ENCODE measurements at places on chromosomes 16 and 17.

GRCh38 chr16:12426122-12426521 lies 377.6 kb downstream of the CPPED1 start:
- DNase-seq: no peak

GRCh38 chr17:50659179-50659578 lies 24.5 kb downstream of the ABCC3 start:
- DNase-seq: no peak

DNA sequence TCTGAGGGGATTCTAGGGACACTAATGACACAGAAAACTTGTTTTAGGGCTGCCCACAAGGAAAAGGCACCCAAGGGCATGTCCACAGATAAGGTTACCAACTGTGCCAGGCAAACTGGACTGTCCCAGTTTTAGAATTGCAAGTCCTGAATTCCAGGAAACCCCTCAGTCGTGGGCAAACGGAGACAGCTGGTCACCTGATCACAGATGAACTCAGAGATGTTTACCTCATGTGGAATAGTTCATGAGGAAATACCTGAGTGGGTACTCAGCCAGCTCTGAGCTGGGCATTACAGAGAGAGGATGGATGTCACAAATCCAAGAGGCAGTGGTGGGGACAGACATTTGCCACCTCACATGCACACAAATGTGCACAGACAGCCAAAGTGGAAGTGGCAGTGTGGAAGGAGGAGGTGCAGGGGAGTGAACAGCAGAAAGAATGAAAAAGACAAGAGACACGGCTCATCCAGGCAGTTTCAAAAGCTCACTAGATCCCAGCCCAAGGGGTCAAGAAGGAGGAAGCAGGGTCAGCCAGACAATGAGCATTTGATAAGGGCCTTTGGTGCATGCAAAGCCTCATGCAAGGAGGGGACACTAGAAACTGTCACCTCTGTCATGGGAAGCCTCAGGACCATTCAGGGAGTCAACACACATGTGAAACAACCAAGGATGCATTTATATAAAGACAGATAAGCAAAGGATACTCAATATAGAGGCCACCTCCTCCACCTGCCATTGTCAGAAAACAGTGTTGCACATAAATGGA lies 24.8 kb downstream of the TTLL6 start:
- peak; percentile 15 for DNase-seq

DNA sequence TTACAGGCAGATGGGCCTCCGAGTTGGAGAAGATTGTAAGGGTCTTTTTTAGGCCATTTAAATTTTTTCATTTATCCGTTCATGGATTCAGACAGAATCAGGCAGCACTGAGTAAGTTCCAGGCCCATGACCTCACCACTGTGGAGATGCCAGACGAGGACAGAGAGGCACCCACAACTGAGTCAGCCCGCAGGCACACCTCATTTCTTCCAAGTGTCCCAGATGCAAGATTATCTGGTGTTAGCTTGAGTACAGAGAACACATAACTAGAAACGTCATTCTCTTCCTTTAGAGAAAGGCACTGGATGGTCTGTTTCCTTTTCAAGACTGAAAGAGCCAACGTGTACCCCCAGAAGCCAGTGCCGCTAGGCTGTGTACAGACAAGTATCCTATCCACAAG lies 16.9 kb downstream of the CLEC16A start:
- peak; percentile 69 for DNase-seq

GRCh38 chr16:70681382-70682238 lies 4.2 kb downstream of the MTSS2 start:
- no peak for DNase-seq

GRCh38 chr16:51697454-51697853 lies 546.4 kb upstream of the SALL1 start:
- DNase-seq: no peak

DNA sequence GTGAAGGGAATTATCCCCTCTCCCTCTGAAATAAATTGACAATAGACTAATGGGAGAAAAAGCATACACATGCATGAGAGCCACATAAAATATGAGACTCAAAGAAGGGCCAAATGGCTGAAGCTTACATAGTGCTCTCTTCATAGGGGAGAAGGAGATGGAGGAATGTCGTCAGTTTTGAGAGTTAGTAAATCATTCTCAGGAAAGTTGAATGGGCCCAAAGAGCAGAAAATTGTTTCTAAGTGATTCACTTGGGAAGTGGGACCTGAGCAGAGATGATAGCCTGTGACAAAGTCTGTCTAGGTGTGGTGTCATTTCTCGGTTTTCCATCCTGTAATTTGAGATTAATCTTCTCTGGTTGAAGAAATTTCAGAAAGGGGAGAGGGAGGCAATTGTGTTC lies 35.0 kb downstream of the BCAS3 start:
- no peak for DNase-seq

GRCh38 chr16:77863250-77863649 lies 74.9 kb downstream of the VAT1L start:
- DNase-seq: no peak

DNA sequence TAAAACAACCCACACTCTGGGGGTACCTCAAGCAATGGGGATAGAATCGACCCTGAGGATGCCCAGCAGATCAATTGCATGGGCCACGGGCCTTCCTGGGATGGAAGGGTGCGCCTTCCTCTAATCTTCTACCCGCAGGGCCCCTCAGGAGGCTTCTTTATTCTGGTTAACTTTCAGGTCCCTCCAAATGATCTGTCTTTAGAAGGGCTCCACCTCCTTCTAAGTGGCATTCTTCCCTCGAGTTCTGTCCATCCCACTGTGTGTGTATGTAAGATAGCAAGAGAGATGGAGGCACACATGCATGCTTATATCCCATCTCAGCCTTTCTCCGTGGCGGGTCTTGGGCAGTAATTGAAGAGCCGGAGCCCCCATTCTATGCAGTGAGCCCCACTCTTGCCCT lies 125.7 kb downstream of the MRM1 start:
- no peak for DNase-seq

DNA sequence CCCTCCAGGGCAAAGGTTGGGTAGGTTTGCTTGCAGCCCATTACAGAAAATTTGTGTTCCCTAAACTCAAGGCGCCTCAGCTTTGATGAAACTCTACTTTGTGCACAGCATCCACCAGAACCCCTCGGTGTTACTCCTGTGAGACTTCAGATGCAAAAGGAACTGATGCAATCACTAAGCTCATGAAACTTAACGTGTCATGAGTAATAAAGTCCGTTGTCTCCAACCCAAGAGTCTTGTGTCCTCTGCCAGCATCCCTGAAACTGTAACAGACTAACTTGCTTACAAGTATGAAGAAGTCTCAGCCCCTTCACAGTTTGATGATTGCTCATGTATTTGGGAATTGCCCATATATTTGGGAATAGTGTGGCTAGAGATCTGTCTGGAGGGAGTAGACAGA lies 74.8 kb upstream of the MARCHF10 start:
- DNase-seq: no peak

- no peak for DNase-seq
These were observed 36.7 kb downstream of the SMG6 start for GRCh38 chr17:2266865-2267228.

DNA sequence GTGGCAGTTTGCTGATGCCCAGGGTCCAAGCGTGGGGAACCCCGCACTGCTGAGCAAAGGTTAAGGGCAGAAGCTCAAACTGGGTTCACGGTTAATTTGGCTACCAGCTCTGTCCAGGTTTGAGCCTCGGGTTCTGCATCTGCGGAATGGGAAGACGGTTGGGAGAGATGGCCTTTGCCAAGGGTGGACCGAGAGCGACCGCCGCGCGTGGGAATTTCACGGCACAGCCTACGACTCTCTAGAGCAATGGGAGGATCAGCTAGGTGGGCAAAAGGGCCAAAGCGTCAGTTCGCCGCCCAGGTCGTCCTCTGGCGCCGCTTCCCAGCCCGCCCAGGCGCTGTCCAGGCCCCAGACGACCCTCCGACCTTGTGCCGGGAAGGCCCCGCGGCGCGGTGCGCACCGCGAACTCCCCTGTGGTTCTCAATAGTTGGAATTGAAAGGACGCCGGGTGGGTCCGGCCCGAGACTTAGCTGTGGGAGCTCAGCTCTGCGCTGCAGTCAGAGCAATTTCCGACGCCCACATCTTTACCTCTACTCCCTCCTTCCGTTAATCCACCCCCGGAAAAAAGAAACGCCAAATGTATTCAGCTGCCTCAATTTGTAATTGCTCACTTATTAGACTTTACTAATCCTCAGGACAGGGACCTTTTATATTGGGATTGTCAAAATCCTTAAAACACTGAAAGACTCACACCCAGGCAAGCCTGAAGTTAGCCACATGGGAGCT lies 2.5 kb upstream of the HS3ST3B1 start:
- DNase-seq: no peak

GRCh38 chr17:29175349-29175748 lies 4.8 kb downstream of the MYO18A start:
- no peak for DNase-seq

DNA sequence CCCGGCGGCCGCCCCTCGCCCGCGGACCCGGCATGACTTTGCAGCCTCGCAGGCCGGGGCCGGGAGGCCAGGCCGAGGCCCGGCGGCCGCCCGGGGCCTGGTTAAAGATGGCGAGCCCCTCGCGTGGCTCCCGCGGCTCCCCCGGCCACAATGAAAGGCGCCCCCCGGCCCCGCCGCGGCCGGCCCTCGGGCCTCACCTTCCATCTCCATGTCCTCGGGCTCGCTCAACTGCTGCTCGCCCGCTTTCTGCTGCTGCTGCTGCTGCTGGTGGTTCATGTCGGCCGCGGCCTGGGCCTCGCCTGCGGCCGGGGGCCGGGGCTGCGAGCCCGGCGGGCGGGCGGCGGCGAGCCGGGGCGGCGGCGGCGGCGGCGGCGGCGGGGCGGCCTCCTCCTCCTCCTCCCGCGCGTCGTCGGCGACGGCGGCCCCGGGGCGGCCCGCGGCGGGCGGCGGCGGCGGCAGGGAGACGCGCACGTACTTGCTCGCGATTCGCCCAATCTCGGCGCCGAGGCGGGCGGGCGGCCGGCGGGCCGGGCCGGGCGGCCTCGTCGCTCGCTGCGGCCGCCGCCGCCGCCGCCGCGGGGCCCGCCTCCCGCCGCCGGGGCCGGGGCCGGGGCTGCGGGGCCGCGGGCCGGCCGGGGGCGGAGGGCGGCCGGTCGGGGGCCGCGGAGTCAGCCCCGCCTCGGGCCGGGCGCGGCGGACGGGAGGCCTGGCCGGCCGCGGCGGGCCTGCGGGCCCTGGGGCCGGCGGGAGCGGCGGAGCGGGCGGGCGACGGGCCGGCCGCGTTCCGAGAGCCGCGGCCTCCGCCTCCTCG lies 491 bp downstream of the USP7 start:
- no peak for DNase-seq

GRCh38 chr16:49875806-49876715 lies 20.1 kb upstream of the ZNF423 start:
- no peak for DNase-seq

DNA sequence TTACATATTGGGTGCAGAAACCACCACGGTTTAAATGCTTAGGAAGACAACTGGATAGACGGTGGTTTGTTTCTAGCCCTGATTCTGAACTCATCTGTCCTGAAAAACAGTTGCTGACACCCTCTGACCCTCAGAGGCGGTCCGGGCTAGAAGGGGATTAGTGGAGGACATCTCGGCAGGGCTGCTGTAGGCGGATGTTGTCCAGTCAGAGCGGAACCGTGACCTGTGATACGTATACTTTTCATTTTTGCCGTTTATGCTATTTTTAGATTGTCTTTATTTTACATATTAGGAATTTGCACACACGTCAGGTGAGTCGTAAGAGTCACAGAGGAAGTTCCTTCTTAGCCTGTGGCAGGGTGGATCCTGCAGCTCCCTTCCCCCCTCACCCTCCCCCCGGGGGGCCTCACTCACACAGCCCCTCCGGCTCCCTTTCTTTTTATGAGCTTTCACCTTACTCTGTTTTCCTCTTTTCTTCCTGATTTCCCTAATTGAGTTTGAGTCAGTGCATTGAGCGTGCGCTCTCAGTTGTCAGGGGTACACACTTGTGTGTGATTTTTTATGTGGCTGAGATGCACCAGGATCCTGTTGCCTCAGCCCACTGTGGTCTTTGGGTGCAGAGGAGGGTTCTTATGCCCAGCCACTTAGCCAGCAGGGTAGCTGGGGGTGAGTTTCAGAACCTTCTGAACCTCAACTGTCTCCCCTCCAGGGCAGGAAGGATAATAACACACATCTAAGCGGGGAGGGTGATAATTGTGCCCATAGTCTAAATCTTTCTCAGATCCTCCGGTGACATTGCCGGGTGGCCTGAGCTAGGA lies 211.1 kb upstream of the CHMP6 start:
- DNase-seq: no peak

DNA sequence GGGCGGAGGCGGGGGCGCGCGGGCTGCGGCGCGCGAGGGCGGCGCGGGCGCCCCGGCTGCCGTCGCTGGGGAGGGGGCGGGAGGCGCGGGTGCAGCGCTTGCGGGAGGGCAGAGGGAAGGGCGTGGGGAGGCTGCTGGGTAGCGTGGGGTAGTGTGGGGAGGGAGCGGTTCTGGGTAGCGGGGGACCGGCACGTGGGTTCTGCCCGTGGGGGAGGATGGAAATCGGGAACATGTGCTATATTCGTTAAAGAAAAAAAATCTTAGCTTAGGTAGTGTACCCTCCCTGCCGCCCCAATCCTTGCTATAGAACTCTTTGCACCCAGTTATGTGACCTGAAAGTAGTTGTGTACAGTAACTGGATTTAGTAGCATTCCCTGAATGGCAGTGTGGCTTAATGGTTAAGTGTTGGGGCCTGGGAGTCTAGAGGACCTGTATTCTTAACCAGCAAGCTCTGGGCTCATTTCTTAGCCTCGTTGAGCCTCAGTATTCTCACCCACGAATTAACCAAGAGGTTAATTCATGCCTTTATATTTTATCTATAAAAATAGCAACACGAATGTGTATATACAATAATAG lies 646 bp downstream of the RABEP1 start:
- no peak for DNase-seq

- peak; percentile 66 for DNase-seq
These were observed at the start of gene ITGA3 for GRCh38 chr17:50055426-50056216. Gene ITGA3, plus strand, starts transcription at chr17:50056110. Its CDS starts 330 bp downstream, at chr17:50056440.

GRCh38 chr16:23185656-23186055 lies 3.1 kb downstream of the SCNN1G start:
- DNase-seq: no peak

DNA sequence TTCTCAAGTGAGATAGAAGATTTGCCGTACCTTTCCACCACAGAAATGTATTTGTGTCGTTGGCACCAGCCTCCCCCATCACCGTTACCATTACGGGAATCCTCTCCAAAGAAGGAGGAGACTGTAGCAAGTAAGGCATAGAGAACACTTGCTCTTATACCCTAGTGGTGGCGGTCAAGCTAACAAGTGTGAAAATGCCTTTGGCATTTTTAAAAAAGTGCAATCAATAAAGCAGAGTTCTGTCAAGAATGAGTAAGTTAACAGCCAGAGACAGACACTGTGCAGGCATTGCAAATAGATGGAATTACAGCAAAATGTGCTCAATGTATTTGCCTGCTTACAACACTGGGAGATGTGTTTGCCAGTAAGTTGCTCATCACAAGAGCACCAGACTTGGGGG lies 7.7 kb downstream of the MSL1 start:
- no peak for DNase-seq

Data from HS-5 (cell line).